Right atrium auricular region (tissue), 2 donors: ENCODE measurements at places on chromosomes 16 and 17.

GRCh38 chr17:5191541-5192417 lies at the start of gene ZNF594:
Gene ZNF594, minus strand, starts transcription at chr17:5191868. Its CDS starts 7,612 bp downstream, at chr17:5184256.
- DNase-seq = peak; percentile 95

DNA sequence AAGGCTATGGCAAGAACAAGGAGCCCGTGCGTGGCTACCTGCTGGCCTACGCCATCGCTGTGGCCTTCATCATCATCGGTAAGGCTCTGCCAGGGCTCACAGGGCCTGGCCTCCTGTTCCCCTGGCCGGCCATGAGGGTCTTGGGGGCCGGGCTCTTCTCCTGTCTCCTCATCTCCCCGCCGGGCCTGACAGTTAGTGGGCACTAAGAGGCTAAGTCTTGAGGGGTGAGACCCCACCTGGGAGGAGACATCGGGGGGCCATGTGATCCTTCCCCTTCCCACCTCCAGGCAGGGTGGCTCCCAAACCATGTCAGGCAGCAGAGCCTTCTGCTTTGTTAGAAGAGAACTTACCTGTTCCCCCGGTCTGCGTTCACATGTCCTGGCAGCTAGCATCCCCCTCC lies 15.2 kb downstream of the SLC12A3 start:
- DNase-seq = no peak

DNA sequence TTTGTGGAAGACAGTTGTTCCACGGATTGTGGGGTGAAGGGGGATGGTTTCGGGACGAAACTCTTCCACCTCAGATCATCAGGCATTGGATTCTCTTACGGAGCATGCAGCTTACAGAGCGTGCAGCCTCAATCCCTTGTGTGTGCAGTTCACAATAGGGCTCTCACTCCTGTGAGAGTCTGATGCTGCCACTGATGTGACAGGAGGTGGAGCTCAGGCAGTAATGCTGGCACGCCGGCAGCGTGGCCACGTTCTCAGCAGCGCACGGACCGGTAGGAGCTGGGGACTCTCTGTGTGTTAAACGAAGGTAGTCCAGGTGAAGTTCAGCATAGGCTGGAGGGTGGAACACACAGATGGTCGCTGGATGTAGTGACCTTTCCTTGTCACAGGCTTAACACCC lies 37.8 kb downstream of the SEC14L1 start:
- no peak for DNase-seq

DNA sequence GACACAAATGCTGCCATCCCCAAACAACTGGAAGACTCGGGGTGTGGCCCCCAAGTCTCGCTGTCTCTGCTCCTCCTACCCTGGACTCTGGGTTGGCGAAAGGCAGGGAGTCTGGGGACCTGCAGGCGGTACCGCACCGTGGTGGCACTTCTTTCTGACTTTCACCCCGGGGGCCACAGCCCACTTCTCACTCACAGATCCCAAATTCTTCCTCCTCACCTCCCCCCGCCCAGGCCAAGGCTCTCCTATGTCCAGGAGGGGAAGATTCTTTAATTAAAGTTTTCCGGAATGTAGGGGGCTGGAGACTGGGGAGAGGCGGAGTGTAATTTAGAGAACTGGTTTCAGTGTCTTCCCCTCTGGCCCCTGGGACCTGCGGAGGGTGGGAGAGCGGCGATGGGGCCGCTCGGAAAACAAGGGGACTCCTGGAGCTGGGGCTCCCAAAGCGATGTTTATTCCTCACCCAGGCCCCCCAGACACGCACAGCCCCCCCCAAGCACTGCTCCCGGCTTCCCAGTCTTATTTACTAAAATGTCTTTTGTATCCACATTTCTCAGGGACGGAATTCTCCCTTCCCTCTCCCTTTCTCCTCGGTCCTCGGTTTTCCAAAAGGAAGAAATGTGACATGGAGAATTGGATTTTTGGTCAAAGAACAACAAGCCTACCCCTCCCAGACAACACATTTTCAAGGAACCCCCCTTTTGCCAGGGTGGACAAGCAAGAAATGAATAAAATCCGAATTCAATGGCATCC lies 1.2 kb downstream of the WNT3 start:
- no peak for DNase-seq

- no peak for DNase-seq
Observed at GRCh38 chr16:86824751-86825296, 246.5 kb downstream of the FOXL1 start.

DNA sequence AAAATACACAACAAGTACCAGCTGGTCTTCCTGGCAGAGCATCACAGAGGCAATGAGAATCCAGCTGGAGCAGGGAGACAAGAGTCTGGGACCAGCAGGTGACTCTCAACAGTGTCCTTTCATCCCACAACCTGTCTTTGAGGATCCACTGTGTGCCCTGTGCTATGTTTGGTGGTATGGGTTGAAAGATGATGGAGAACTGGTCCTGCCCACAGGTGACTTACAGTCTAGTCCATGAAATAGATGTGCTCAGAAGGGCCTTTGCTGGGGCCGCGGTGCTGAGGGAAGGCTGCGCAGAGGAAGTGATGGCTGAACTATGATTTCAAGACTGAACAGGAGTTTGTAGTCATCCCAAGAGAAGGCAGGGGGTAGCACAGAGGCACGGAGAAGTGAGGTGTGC lies 17.9 kb downstream of the WNT3 start:
- no peak for DNase-seq

GRCh38 chr16:47486856-47487255 lies 25.7 kb downstream of the PHKB start:
- no peak for DNase-seq

DNA sequence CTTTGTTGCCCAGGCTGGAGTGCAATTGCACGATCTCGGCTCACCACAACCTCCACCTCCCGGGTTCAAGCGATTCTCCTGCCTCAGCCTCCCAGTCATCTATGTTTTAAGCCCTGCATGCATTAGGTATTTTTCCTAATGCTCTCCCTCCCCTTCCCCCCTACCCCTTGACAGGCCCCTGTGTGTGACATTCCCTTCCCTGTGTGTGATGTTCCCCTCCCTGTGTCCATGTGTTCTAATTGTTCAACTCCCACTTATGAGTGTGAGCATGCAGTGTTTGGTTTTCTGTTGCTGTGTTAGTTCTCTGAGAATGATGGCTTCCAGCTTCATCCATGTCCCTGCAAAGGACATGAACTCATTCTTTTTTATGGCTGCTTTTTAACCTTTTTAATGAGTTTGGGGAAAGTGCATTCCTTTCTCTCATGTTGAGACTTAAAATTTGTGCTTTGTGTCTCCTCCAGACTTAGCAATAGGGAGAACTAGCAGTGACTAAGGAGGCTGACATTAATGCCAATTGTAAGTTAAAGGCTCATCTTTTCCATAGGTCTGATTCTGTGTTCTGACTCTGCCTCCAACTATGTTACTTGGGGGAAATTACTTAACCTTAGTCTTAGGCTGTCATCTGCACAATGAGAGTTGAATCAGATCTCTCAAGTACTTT lies 17.7 kb upstream of the PHAF1 start:
- DNase-seq = no peak

GRCh38 chr17:39092692-39093230 lies 58.7 kb downstream of the PLXDC1 start:
- no peak for DNase-seq

- no peak for DNase-seq
Observed at GRCh38 chr16:65318138-65318537, 196.3 kb upstream of the CDH11 start.

DNA sequence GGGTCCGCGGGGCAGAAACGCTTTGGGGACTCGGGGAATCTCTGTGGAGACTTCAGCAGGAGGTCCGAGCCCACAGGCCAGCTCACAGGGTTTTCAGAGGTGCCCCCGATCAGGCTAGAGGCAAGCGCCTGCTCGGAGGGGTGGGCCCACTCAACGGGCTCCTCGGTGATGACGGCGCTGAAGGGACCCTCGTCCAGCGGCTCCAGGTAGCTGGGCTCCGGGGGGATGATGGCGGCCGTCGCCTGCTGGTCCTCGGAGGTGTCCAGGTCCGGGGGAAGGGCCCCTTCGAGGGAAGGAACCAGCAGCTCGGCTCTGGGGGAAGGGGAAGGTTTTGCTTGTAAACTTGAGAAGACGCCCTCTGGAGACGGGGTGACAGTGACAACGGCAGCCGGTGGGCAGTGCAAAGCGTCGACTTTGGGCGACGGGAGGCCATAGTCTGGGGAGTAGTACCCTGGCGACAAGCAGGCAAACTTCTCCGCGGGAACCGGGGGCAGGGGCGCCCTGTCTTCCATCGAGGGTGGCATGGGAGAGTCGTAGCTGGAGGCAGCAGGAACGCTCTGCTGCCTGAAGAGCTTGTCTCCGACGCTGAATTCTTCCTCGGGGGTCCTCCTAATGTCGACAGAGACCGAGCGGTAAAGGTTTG lies 63.2 kb downstream of the ZNF778 start:
- no peak for DNase-seq

DNA sequence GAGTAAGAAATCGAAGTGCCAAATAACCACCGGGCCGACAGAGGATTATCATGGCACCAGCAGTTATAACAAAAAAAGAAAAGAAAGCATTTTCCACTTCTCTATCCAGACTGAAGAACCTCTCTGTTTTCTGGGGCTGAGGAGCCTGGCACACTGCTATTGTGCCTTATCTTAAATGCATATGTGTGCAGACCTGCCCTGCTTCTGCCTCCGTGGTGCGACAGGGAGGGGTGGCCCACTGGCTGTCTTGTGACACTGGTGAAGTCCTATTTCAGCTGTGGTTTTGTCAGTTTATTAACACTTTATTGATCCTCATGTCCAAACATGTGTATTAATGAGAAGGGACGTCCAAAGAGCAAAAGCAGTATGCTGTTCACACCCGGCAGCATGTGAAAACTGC lies 55.4 kb downstream of the CDK5R1 start:
- no peak for DNase-seq

- no peak for DNase-seq
Observed at GRCh38 chr17:17295141-17295540, 8.0 kb upstream of the NT5M start.

DNA sequence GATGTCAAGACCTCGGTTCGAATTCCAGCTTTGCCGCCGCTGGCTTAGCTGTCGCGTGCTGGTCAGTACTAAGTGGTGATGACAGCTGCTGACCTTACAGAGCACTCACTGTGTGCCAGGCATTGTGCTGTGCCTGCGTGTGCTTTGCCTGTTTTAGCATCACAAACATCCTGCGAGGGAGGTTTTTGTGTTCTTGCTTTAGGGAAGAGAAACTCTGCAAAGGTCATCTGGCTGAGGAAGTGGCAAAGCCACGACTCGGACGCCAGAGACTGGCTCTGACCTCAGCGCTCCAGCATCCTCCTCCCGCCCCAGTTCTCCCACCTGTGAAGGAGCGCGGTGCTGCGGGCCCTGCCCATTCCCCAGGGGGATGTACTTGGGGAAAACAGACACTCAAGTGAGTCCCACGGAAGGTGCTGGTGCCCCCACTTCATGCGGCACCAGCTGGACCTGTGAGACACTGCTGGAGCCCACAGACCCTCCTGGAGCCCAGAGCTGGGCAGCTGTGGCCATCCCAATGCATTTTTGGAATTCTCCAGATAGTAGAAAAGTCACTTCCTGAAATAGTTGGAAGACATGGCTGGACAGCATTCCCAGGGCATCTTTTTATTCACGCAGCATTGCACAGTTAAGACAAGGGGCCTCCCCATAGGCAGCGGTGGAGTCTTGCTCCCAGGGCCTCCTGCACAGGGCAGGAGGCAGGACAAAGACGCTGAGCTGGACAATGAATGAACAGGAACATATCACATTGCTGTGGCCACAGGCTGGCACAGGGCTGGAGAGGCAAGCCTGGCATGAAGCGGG lies 20.0 kb upstream of the HERPUD1 start:
- DNase-seq = peak; percentile 71

DNA sequence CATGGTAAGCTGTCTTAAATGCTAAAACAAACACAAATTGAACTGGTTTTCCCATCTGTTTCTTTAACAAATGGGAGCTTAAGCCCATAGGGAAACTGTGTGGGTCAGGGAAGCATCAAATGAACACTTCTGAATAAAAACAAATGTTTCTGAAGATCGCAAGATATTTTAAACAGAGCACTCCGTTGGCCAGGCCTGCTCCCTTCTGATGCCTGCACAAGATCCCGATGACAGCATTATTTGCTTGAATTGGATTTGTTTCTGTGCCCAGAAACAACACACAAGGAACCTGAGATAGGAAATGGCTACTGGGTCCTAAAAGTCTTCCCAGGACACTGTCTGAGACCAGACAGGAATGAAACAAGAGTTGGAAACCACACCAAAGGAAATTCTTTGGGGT lies 425.8 kb upstream of the ZFHX3 start:
- DNase-seq = no peak
